Hair follicular keratinocyte (primary cell): ENCODE measurements at places on chromosomes 1 and 21. TPM values are rescaled to one million over a fixed set of nuclear protein-coding genes. Genes with fewer than 3 reads are reported as not detected.

HRNR gene
- not detected in 2 replicates for total RNA-seq

ABCG1 gene
- total RNA-seq = 2.3 and 7.4 TPM in 2 replicates

AMPD1 gene
- not detected in 2 replicates for total RNA-seq

IGSF9 gene
- 4.7 and 6.2 TPM in 2 replicates for total RNA-seq

NEGR1 gene
- total RNA-seq = 0.04 and 0.08 TPM in 2 replicates

COL9A2 gene
- 1.1 and 3.9 TPM in 2 replicates for total RNA-seq

SYT14 gene
- total RNA-seq = 0.04 and 0.94 TPM in 2 replicates

FCGR3B gene
- not detected in 2 replicates for total RNA-seq

AKR1A1 gene
- total RNA-seq = 95.7 and 112 TPM in 2 replicates

KCNN3 gene
- not detected in 2 replicates for total RNA-seq

CAPN8 gene
- total RNA-seq = not detected in 2 replicates

ERI3 gene
- total RNA-seq = 76.6 and 80.5 TPM in 2 replicates

OPTC gene
- not detected in 2 replicates for total RNA-seq

MYBPH gene
- total RNA-seq = not detected in 2 replicates

SPATA17 gene
- 0.30 and 0.55 TPM in 2 replicates for total RNA-seq

AADACL3 gene
- total RNA-seq = not detected in 2 replicates

NBPF20 gene
- total RNA-seq = 2.0 and 3.8 TPM in 2 replicates

JTB gene
- total RNA-seq = 191 and 214 TPM in 2 replicates

F13B gene
- total RNA-seq = not detected in 2 replicates

GNG5 gene
- 100 and 103 TPM in 2 replicates for total RNA-seq

UBE2U gene
- total RNA-seq = not detected in 2 replicates

L1TD1 gene
- 1.2 and 3.4 TPM in 2 replicates for total RNA-seq

SCYL3 gene
- total RNA-seq = 4.4 and 5.5 TPM in 2 replicates

OR2T11 gene
- total RNA-seq = not detected in 2 replicates

DMBX1 gene
- not detected in 2 replicates for total RNA-seq

RAB7B gene
- 28.8 and 48.5 TPM in 2 replicates for total RNA-seq

IPO9 gene
- 13.4 and 19.6 TPM in 2 replicates for total RNA-seq

C1orf141 gene
- total RNA-seq = not detected in 2 replicates

OR6K3 gene
- not detected in 2 replicates for total RNA-seq

NTNG1 gene
- 0.31 TPM in 1 of 2 replicates, not detected in the other for total RNA-seq

NUAK2 gene
- total RNA-seq = 15.5 and 18.4 TPM in 2 replicates

ELAVL4 gene
- not detected in 2 replicates for total RNA-seq

ASTN1 gene
- not detected in 2 replicates for total RNA-seq
